Cortex of kidney (tissue), 1 donor: ENCODE measurements at places on chromosomes 4 and X.

- DNase-seq = no peak
Observed at GRCh38 chr4:40575846-40576245, 53.8 kb downstream of the RBM47 start.

DNA sequence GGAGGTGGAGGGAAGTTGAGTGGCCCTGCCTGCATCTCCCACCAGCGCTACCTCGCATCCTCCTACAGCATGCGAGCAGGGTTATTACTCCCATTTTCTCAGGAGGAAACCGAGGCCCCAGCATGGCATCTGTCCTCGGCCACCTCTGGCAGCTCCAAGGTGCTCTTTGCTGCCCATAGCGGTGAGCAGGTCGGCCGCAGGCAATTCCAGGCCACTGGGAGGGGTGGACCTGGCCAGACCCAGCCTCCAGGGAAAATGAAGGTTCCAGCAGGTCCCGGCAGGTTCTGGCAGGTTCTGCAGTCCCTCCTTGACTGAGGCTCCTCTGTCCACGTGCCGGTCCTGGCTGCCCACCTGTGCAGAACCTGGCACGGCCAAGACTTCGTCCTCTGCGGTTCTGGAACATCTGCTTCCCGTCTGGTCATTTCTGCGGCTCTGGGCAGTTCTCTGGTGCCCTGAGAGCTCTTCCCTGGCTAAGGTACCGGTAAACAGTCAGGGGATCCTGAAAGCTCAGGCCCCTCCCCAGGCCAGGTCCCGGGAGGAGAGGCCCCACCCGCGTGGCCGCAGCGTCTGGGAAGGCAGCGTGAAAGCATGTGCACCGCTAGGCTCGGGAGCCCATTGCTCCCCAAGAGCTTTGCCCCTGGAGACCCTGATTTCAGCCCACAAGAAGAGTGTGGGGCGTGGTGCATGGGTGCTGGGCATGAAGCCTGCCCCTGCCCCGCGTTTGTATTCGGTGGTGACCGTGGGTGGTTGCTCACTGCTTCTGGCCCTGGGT, 112.0 kb upstream of the ADRA2C start:
- no peak for DNase-seq

- no peak for DNase-seq
Observed at GRCh38 chr4:86286726-86287125, 73.1 kb downstream of the MAPK10 start.

GRCh38 chr4:90281541-90282355, 154.6 kb downstream of the CCSER1 start:
- DNase-seq = no peak

GRCh38 chrX:71225009-71225408, 2.0 kb downstream of the GJB1 start:
- no peak for DNase-seq

- no peak for DNase-seq
Observed at GRCh38 chr4:172601195-172601594, 567.4 kb upstream of the GALNT7 start.

- no peak for DNase-seq
Observed at GRCh38 chrX:136143711-136144110, 3.6 kb upstream of the FHL1 start.

DNA sequence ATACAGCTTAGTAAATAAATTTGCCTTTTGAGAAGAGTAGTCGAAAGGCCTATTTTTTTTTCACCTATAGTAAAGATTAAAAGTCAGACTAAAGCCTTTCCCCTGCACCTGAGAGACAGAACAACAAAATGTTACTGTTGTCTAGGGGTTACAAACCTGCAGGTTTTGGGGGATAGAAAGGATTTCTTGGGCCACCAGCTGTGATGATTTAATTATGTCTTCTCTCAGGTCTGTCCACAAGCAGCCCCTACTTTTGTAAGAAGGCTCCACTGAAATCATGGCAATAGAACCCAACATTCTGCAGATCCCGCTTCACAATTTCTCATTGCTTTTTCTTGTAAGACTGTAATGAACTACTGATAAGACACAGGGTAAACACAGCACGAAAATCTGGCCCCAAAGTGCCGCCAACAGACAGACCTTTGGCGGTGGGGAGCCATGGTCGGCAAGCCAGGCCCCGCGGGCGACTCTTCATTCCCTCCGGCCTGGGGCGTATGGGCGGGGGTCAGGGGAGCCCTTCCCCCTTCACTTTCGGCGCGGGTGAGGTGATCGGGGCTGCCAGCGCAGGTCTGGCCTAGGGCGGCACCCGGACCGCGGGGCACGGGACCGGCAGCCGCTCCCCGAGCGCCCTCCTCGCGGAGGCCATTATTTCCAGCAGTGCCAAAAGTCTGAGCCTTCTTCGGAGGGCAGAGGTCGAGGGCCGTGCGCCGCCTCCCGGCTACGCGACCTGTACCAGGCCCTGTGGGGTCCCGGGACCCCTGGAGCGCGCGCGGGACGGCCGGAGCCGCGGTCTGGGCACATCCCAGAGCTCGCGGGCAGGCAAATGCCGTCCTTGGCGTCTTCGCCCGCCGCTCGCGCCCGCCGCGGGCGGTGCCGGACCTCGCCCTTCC, 812 bp upstream of the KDM6A start:
- DNase-seq = peak; percentile 5

DNA sequence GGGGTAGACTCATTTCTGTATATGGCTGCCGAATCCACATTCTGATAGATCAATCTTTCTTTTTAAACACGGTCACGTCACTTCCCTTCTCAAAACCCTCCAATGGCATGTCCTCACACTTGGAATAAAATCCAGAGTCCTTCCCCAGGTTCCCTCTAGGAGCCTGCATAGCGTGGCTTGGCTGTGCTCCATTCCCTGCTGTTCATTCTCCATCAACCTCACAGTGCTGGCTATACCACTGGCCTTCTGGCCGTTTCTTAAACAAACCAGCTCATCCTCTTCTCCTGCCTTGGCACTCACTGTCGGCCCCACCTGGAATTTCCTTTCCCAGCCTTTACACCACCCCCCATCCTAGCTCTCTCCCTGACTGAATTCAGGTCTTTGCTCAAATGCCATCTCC, 77.1 kb downstream of the RBM47 start:
- no peak for DNase-seq

GRCh38 chr4:114364857-114365256, 233.8 kb upstream of the UGT8 start:
- DNase-seq = no peak

GRCh38 chrX:139194571-139195280, 335.8 kb upstream of the F9 start:
- peak; percentile 3 for DNase-seq

GRCh38 chr4:56739066-56739777, 58.1 kb upstream of the HOPX start:
- DNase-seq = no peak

DNA sequence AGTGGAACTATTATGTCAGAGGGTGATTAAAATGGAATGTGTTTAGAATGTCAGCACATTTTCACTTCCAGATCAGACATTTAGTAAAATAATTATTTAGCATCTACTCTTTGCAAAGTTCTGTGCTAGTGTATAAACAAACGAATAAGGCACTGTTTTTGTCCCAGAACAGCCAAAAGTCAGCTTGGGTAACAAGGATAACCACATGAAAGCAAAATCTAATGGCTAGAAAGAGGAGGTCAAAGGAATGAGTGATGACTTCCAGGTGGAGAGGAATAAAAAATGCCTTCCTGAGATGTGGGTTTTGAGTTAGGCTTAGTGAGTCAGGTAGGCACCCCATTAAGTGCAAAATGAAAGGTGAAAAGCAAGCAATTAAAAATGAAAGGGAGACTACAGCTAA, 112.6 kb downstream of the ATP10D start:
- DNase-seq = no peak

GRCh38 chr4:127578967-127579366, 53.8 kb upstream of the INTU start:
- DNase-seq = no peak

DNA sequence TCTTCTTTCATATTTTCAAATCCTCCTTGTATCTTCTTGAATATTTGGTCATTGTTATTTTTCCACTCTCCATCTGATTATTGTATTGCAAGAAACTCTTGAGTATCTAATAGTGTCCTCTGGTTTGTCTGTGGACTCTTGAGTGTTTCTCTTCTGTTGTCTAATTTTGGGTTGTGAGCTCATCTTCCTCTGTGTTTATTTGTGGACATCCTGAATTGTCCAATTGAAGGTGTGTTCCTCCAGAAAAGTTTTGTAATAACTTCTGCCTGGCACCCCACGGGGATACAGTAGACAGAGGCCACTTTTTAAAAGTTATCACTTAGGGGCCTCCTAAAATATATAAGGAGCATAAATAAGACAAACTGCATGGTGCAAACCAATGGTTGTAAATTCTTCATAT, 3.1 kb upstream of the CC2D2A start:
- DNase-seq = no peak

DNA sequence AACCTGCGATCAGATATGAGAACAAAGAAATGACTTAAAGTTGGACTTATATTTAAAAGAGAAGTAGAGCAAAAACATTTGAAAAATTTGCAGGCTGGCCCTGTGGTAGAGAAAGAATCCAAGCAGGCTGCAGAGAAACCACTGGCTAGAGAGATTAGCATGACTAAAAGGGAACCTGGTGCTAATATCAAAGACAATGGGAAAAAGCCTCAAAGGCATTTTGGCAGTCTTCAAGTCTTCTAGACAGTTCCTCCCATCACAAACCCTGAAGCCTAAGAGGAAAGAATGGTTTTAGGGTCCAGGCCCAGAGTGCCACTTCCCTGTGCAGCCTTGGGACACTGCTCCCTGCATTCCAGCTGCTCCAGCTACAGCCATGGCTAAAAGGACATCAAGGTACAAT, 33.4 kb downstream of the KCTD8 start:
- DNase-seq = no peak

DNA sequence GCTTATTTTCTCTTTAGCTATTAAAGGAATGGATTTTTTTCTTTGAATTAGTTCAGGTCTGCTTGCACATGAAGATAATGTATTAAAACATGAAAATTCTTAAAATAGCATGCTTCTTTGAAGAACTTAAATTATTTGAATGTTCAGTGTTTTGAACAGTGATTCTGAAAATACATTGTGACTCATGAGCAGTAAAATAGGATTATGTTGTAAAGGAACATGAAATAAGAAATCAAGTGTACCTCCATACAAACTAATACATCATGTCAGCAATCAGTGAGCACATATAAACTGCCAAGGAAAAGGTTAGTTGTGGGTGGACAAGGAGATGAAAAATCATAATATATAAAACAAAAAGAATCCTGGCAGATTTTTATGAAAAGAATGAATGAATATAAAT, 66.1 kb downstream of the SNX25 start:
- no peak for DNase-seq

- no peak for DNase-seq
Observed at GRCh38 chr4:56786955-56787354, 34.5 kb downstream of the SPINK2 start.

- no peak for DNase-seq
Observed at GRCh38 chrX:65720381-65720964, 53.0 kb downstream of the MSN start.

- no peak for DNase-seq
Observed at GRCh38 chr4:3477750-3478430, 14.8 kb downstream of the DOK7 start.

GRCh38 chrX:53283099-53283498, 1.7 kb upstream of the IQSEC2 start:
- no peak for DNase-seq

- DNase-seq = no peak
Observed at GRCh38 chr4:173761236-173761635, 231.2 kb upstream of the HAND2 start.

DNA sequence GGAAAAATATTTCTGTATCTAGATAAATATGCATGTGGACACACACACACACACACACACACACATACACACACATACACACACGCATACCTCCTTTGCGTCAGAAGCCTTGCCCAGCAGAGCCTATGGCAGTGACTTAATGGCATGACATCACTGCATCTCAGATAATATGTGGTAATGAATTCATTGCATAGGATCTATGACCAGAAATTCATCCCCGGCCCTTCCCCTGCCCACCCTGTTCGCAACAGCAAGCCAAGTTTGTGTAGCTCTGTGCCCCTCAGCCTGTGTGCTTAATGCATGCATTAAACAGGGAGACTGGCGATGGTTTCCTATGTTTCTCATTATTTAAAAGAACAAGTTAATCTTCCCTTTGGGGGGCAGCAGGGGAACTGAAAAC, 120.7 kb downstream of the NKX6-1 start:
- DNase-seq = no peak

GRCh38 chr4:31175242-31175910, 455.2 kb downstream of the PCDH7 start:
- DNase-seq = no peak

DNA sequence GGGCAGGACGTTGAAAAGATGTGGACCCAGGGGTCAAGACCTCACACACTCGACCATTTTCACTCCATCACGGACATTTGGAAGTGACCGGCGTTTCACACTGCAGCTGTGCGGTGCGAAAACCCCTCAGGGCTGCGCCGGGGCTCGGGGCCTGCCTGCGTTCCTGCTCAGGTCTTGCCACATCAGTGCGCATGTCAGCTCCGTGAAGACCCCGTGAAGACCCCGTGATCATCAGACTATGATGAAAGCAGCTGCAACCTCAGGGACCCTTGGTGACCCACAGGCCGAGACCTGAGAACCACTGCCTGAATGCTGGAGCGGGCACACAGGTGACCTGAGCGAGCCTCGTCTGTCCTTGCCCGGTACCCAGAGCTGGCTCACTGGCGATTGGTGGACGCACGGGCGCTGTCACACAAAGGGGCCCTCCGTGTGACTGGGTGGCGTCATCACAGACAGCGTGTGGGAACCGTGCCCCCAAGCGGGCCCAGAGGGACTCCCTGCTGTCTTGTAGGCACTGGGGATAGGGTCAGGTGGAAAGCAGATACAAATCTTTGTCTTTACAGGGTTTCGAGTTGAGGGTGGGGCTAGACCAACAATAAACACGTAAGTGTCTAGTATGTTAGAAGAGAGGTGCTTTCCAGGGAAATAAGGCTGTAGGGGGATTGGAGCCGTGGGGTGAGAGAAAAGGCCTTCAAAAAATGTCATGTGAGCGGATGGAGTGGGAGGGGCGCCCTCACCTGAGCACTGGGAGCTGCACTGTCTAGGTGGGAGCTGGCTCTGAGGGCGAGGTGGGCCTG, 12.7 kb downstream of the MSANTD1 start:
- no peak for DNase-seq

- no peak for DNase-seq
Observed at GRCh38 chr4:118962540-118962939, 73.9 kb downstream of the SYNPO2 start.

DNA sequence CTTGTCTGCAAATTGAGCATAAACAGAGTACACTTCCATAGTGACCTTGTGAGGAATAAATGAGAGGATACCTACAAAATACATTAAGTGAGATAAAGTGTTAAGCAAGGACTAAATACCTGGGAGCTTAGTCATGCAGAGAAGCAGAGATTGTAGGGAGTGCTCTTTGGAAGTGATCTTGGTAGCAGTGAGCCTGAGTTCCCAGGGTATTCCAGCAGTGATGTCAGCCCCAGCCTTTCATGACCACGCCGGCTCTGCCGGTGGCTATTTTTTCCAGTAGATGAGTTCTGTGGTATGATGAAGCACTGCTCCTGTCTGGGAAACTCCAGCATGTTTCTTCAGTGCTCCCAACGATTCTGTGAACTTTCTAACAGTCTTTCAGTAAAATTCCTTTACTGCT, 391.5 kb upstream of the IGFBP7 start:
- DNase-seq = no peak

- no peak for DNase-seq
Observed at GRCh38 chr4:177483271-177483670, 41.0 kb upstream of the AGA start.

- DNase-seq = no peak
Observed at GRCh38 chr4:1870328-1870577, 940 bp upstream of the NSD2 start.
